ENCODE measurements at places on chromosomes 4 and X.

DNA sequence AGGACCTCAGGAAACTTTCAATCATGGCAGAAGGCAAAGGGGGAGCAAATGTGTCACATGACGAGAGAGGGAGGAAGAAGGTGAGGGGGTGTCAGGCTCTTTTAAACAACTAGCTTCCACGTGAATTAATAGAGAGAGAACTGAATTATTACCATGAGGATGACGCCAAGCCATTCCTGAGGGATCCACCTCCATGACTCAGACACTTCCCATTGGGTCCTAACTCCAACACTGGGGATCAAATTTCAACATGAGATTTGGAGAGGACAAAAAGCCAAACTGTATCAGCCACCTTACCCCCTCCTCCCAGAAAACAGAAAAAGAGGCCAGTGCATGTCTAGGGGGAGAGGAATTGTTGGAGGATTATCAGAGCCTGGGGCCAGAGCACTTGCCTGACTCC lies 40.4 kb upstream of the LAS1L start:
- DNase-seq = no peak

DNA sequence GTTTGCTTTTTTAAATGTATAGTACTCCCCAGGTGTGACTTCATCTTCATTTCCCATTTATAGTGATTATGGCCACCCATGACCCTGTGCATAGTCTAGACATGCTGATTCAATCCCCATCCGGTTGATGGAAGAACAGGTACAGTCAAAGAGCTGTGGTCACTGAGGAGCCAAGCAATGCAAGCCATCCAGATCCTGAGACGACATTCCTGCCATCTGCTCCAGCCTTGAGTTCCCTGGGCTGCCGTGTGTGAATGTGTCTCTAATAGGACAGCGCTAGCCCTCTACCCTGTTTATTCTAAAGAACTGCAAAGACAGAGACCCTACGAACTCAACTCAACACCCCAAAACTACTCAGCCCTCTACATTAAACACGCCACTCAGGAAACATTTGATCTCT lies 1.7 kb downstream of the KCNIP4 start:
- peak; percentile 27 for DNase-seq

- DNase-seq = no peak
These were observed 50.2 kb upstream of the GPR174 start for GRCh38 chrX:79094075-79094832.

- DNase-seq = no peak
These were observed 55.8 kb downstream of the XAGE2 start for GRCh38 chrX:52424656-52425055.

DNA sequence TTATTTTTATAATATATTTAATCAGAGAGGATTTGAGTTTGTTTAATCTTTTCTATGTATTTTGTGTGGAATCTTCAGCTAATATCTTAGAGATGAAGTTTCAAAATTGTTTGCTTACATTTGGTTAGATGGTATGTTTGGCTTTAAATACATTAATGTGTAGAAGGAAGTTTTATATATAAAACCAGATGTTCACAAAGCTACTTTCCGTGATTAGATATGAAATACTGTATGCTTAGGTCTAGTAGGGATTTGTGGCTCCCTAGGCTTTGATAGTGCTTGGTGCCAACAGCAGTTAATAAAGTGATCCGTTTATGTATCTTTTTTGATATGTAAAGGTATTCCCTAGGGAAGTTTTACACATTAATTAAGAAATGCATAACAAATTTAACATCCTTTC lies 223.0 kb downstream of the ARHGAP10 start:
- no peak for DNase-seq

GRCh38 chrX:137401092-137401491 lies 164.8 kb upstream of the ZIC3 start:
- no peak for DNase-seq

DNA sequence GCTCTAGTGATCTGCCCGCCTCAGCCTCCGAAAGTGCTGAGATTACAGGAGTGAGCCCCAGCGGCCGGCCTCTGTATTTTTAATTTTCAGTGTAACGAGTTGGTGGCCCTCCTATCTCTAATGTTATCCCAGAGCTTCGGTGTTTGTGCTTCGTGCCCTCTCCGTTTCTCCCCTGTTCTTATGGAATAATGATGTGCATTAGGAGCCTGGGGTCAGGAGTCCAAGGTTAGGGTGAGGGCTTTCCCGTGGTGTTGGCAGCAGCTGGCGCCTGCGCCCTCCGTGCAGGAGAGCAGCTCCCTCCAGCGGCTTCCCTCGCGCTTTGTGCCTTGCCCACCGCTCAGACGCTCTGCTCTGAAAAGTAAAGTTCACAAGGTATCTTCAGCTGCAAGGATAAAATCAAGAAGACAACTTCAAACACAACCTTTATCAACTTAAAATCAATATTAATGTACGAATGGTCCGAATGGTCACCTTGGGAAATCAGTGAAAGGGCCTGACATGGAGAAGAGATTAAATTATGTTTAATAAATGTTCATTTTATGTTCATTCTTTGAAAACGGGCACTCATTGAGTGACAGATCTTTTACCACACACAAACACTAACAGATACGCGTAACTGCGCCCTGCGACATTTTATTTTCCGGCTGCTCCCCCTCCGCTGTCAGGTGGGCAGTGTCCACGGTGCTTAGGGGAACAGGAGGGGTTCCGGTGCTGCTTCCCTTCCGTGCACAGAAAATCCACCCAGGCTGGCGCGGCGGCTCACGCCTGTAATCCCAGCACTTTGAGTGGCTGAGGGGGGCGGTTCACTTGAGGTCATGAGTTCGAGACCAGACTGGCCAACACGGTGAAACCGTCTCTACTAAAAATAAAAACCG lies 62.4 kb downstream of the TRAPPC11 start:
- DNase-seq = peak; percentile 53

DNA sequence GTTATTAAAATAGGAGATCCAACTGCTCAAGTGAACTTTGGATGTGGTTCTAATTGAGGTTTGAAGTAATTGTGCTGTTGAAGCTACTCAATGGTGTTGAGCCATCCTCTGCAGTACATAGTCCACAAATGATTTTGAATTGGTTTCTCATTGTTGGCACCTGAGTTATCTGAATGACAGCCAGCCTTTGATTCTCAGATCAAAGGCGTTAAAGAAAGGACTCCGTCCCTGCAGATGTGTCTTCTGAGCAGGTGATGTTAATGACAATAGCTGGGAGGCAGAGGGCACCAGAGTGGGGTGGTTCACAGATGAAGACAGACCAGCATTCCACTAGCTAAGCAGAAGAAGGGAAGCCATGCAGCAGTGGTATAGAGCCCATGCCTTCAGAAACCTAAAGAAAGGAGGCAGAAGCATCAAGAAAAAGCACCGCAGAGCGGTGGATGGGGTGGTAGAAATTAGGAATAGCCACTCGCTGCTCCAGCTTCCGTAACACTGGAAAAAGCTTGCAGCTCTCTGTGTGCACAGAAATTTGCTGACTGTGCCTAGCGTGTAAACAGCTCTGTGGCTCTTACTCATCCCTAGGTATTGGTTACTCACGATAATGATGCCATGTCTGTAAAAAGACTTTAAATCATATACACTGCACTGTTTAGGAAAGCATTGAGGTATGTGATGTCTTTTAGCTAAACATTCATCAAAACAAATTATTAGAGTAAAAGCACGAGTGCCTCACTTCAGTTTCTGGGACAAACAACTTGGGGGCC lies 79.2 kb upstream of the CLCN4 start:
- no peak for DNase-seq

GRCh38 chrX:121103381-121103780 lies 56.0 kb downstream of the GLUD2 start:
- DNase-seq = peak; percentile 17

GRCh38 chr4:123159479-123159878 lies 237.1 kb upstream of the NUDT6 start:
- DNase-seq = no peak

DNA sequence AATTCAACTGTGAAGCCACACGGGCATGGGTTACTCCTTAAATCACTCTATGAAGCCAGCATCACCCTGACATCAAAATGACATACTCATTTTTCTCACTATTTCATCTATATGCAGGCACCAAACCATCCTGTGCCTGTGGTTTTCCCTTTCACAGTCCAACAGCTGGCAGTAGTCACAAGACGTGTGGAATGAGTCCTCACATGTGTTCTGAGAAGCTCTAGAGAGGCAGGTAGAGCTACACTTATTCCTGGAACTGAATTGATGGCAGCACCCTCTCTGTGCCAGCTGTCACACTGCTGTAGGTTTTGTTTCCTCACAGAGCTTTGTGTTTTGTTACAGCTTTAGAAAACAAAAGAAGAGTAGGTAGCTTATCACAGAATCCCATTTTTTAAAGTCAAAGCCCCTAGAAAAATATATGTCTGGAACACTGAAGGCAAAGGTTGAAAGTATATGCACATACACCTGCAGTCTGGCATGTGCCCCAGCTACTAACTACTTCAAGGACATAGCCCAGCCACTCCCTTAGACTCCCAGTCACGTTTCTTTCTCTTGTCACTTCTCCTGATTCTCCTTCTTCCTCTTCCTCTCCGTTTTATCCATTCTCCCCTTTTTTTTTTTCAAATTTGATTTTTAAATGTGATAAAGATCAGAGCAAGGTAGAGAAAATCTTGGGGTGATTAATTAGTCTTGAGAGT lies 107.1 kb downstream of the ANXA10 start:
- no peak for DNase-seq

GRCh38 chr4:70754990-70755688 lies 33.4 kb downstream of the RUFY3 start:
- DNase-seq = no peak

DNA sequence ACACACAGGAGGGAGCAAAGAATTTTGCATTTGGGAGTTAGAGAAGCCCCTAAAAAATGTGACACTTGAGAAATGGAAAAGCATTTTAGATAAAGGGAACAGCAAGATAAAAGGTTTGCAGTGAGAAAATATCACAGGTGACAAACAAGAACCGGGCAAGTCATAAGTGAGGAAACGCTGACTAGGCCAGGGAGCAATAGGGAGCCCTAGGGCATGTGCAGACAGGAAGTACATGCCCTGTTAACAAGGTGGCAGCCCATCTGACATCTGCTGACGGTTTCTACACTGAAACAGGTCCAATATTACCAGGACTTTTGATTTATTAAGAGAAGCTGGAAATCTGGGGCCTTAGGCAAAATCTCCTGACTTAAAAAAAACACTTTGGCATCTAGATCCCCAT lies 4.0 kb upstream of the IL13RA1 start:
- no peak for DNase-seq

GRCh38 chrX:72621163-72621562 lies 48.5 kb upstream of the HDAC8 start:
- DNase-seq = no peak

GRCh38 chrX:20225488-20225833 lies 41.2 kb downstream of the RPS6KA3 start:
- no peak for DNase-seq

GRCh38 chrX:74521961-74522751 lies 92.3 kb downstream of the RLIM start:
- DNase-seq = peak; percentile 43

GRCh38 chrX:45900766-45901615 lies 644.2 kb downstream of the ZNF674 start:
- no peak for DNase-seq

GRCh38 chrX:46898207-46898606 lies 14.0 kb upstream of the JADE3 start:
- no peak for DNase-seq

- DNase-seq = peak; percentile 16
These were observed 277.1 kb downstream of the ADGRA3 start for GRCh38 chr4:22238742-22239141.

GRCh38 chrX:133175605-133176004 lies 42.5 kb downstream of the TFDP3 start:
- no peak for DNase-seq

GRCh38 chrX:153639177-153640044 lies 7.6 kb upstream of the DUSP9 start:
- DNase-seq = no peak

- DNase-seq = no peak
These were observed 43.9 kb downstream of the MBNL3 start for GRCh38 chrX:132444936-132445335.

- DNase-seq = no peak
These were observed 1.6 kb upstream of the JCHAIN start for GRCh38 chr4:70667740-70668535.

GRCh38 chr4:112152521-112152920 lies 7.3 kb downstream of the FAM241A start:
- no peak for DNase-seq

DNA sequence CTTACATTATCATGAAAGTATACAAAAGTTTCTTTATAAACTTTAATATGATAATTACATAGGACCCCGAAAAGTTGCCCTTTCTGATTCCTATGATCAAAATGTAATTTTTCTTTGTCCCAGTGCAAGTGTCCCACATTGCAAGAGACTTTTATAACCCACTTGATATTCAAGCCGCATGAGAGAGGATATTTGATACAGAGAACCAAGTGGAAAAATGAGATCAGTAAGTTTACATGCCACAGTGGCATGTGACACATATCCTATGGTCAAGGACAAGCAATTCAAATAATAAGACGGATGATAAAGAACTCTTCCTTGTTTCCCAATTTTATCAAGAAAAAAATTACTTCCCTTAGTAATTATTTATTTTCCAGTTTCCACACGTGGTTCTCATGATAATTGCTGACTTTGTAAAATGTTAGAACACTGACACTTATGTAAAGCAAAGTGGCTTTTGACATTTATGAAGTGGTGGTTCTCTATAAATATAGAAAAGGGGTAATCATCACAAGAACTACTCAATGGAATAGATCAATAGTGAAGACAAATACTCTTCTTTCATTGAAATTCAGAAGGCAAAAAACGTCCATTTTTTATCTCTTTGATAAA lies 273.7 kb upstream of the NOCT start:
- no peak for DNase-seq

GRCh38 chr4:105483840-105484239 lies 10.0 kb upstream of the PPA2 start:
- no peak for DNase-seq

GRCh38 chr4:148017801-148018200 lies 285.9 kb downstream of the ARHGAP10 start:
- no peak for DNase-seq

GRCh38 chr4:55021214-55021613 lies 104.2 kb downstream of the KDR start:
- peak; percentile 94 for DNase-seq

GRCh38 chr4:186201535-186202230 lies 10.3 kb downstream of the CYP4V2 start:
- peak; percentile 56 for DNase-seq

GRCh38 chr4:119581190-119581873 lies 47.3 kb downstream of the PDE5A start:
- DNase-seq = no peak

DNA sequence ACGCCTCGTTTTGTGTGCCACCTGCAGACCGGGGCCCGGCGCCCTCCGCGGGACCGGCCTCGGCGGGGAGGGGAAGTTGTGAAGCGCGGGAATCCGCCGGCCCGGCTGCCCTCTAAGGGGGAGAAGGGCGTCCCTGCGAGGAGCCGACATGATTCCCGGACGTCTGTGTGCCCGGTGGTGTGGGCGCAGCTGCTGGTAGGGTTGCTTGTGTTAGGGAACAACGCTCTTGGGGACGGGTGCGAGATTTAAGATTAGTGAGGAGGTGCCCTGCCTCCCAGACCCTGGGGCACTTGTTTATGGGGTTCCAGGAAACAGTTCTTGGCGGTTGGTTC lies 627 bp downstream of the CDKN2AIP start:
- peak; percentile 36 for DNase-seq

Measured in NCI-H82 (cell line).